ENCODE measurements at places on chromosomes 5 and 9. TPM values are rescaled to one million over a fixed set of nuclear protein-coding genes. Genes with fewer than 3 reads are reported as not detected.

DNA sequence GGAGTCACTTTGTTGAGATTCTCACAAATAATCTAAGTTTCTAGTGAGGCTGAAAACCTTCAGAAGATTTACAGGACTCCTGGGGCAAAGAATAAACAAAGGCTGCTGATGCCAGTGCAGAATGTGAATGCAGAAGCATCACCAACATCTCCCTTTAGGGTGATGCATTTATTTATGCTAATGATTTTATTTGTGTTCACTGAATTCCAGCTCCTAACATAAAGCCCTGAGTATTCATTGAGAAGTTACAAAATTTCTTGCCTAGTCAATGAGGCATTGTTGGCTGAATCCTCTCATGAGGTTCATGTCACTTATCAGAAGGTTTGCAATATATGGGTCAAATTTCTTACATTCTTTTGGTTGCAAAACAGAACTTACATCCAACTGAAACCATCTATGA, 70.0 kb downstream of the GRIN3A start:
- H3K27ac ChIP-seq: no peak overlapping the region
- DNase-seq: no peak
- no peaks in the 10 kb centered on the region for H3K4me1 ChIP-seq
- no peaks in the 10 kb centered on the region for H3K27me3 ChIP-seq
- no peak overlapping the region for H3K4me3 ChIP-seq

GRCh38 chr5:80399526-80400239, 8.2 kb upstream of the ZFYVE16 start:
- H3K4me3 ChIP-seq: no peak overlapping the region
- H3K4me1 ChIP-seq: peaks cover 6% of the 10 kb centered on the region
- peaks cover 12% of the 10 kb centered on the region for H3K27me3 ChIP-seq

- no peak overlapping the region for H3K4me3 ChIP-seq
- peaks cover 24% of the 10 kb centered on the region for H3K36me3 ChIP-seq
- H3K4me1 ChIP-seq: no peaks in the 10 kb centered on the region
- H3K27ac ChIP-seq: no peak overlapping the region
- no peak for DNase-seq
Measured at GRCh38 chr9:133102190-133103021, 18.6 kb downstream of the RALGDS start.

GRCh38 chr9:137745541-137745991, 126.8 kb downstream of the EHMT1 start:
- DNase-seq: no peak
- peaks cover 21% of the 10 kb centered on the region for H3K36me3 ChIP-seq
- no peak overlapping the region for H3K4me3 ChIP-seq

DNA sequence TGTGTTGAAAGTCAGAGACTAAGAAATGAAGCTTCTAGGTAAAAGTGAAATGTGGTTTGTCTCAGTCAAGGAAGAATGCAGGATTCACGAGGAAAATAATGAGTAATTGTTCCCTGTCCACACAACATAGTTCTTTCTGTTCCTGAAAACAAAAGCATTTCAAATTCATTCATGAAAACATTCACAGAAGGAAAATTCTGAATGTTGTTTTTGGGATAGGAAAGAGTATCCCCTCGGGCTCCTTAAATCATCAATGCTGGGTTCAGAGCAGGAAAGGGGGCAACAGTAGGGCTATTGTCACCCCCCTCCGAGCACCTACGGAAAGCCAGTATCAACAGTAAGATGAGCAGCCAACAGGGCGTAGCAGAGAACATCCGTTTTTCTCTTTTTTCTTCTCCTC, 769.9 kb upstream of the ADAMTS16 start:
- H3K27me3 ChIP-seq: no peaks in the 10 kb centered on the region
- no peak overlapping the region for H3K27ac ChIP-seq
- DNase-seq: no peak
- H3K4me3 ChIP-seq: no peak overlapping the region
- H3K36me3 ChIP-seq: no peaks in the 10 kb centered on the region

DNA sequence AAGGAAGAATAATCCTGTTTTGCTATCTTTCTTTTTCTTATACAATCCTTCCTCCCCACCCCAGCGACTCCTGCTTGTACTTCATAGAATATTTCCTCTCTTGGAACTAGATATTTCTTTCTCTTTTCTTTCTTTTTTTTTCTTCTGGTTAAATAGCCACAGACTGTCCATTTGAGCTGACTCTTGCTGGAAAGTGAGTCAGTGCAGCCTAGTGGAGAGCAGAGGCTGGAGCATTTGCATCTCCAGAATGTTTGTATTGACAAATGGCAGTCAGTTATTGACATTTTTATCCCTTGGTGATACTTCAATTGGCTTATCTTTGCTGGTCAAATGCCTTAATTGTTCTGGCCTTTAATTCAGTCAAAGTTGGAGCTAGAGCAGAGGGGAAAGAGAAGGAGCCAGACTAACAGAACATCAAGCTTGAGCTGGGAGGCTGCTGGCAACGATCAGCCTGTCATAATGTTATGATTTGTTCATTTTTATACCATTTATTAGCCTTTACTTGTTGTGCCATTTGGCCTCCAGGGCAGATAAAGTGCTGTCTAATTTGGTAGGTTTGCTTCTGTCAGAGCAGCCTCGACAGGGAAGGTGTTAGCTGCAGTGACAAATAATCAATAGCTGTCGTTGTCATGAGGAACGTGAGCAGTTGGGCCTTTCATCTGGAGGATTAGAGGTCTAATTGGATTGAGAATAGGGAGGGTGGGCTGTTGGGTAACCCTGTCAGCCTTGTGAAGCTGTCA, 69.0 kb downstream of the INVS start:
- no peak overlapping the region for H3K27ac ChIP-seq
- no peaks in the 10 kb centered on the region for H3K27me3 ChIP-seq
- peaks cover 34% of the 10 kb centered on the region for H3K4me1 ChIP-seq
- no peak overlapping the region for H3K4me3 ChIP-seq
- DNase-seq: peak; percentile 4

- H3K4me1 ChIP-seq: peaks cover 17% of the 10 kb centered on the region
- DNase-seq: no peak
- no peak overlapping the region for H3K27ac ChIP-seq
- peaks cover 1% of the 10 kb centered on the region for H3K27me3 ChIP-seq
- no peak overlapping the region for H3K4me3 ChIP-seq
Measured at GRCh38 chr9:2691626-2692025, 25.7 kb upstream of the KCNV2 start.

DNA sequence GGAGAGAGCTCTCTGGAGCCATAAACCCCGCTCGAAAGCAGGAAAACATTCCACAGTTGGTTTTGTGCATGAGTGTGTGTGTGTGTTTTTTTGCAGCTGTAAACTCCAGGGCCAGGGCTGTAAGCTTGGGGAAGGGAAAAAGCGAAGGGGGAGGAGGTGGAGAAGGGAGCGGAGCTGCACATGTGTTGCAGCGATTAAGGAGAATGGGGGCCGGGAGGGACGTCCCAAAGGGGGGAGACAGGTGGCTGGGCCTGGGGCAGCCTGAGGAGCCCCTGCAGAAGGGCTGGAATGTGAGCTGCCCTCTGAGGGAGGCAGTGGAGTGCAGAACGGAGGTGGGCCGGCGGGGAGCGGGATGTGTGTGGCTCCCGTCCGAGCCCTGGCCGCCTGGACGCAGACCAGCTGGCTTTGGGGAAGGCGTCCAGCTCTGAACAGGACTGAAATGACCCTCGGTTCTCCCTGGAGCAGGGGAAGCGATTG, 2.7 kb upstream of the MYMK start:
- DNase-seq: no peak
- peaks cover 62% of the 10 kb centered on the region for H3K27me3 ChIP-seq
- H3K4me1 ChIP-seq: no peaks in the 10 kb centered on the region
- H3K27ac ChIP-seq: no peak overlapping the region
- no peaks in the 10 kb centered on the region for H3K36me3 ChIP-seq

DNA sequence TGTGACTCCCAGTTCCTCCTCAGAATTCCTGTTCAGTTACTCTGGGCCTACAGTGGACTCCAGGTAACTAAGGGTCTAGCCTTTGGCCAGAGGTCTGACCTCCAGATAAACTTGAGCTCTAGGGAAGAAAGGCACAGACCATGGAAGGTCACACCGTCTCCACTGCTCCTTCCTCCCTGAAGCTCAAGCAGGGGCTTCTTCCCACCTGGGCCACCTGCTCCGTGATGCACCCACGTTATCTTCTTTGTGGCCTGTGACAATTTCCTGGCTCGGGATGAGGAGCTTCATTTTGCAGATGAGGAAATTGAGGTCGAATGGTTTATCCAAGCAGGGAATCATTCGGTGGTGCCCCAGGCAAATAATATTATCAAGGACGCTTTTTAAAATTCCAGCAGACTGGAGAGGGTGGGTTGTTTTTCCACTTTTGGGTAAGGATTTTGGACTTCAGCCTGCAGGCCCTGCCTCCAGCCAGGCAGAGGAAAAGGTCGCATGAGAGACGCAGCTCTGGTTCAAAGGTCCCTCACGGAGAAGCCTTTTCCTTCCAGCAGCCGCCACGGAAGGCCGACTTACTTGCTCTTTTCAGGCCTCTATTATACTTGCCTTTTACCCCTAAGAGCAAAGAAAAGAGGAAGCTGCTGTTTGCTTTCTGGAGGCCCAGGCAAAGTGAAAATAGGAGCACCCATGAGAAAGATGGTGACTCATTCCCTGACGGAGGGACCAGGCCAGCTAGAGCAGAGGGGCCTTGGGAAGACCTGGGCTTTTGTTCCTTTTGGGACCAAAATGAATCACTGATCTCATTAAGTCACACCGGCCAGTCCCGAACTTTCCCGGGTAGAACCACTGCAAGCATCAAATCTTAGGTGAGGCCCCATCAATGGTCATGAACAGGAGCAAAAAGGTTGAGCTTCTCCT, 22.8 kb upstream of the DUSP1 start:
- no peaks in the 10 kb centered on the region for H3K36me3 ChIP-seq
- peak; percentile 26 for DNase-seq
- H3K4me1 ChIP-seq: peaks cover 78% of the 10 kb centered on the region
- H3K27ac ChIP-seq: peak overlapping the region; percentile 89
- no peaks in the 10 kb centered on the region for H3K27me3 ChIP-seq
- peak overlapping the region; percentile 72 for H3K4me3 ChIP-seq

- H3K4me3 ChIP-seq: no peak overlapping the region
- H3K36me3 ChIP-seq: no peaks in the 10 kb centered on the region
- H3K4me1 ChIP-seq: no peaks in the 10 kb centered on the region
- no peaks in the 10 kb centered on the region for H3K27me3 ChIP-seq
- no peak overlapping the region for H3K27ac ChIP-seq
Measured at GRCh38 chr5:67773411-67774266, 441.9 kb upstream of the PIK3R1 start.

- H3K27ac ChIP-seq: peak overlapping the region; percentile 87
- H3K4me3 ChIP-seq: peak overlapping the region; percentile 72
- peaks cover 36% of the 10 kb centered on the region for H3K4me1 ChIP-seq
- DNase-seq: no peak
Measured at GRCh38 chr9:130824079-130824478, 11.0 kb upstream of the ABL1 start.

GRCh38 chr9:34169125-34169524, 9.7 kb upstream of the UBAP1 start:
- no peak for DNase-seq
- H3K4me1 ChIP-seq: peaks cover under 1% of the 10 kb centered on the region
- H3K27ac ChIP-seq: no peak overlapping the region
- no peaks in the 10 kb centered on the region for H3K36me3 ChIP-seq

DNA sequence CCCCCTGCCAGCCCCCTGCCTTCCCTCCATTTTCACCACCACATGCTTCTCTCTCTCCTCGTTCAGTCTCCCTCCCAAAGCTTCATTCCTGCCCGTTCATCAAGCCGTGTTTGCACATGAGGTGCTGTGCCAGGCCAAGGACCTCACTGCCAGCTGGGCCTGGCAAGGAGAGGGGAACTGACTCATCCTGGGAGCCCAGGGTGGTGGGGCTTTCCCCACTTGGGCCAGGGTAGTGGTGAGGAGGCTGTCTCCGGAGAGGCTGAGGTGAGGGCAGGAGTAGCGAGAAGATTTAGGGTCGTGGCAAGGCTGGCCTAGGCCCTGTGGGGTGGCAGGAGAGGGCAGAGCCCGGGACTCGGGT, 30.4 kb upstream of the NOTCH1 start:
- H3K27ac ChIP-seq: no peak overlapping the region
- DNase-seq: no peak
- H3K4me3 ChIP-seq: no peak overlapping the region
- no peaks in the 10 kb centered on the region for H3K36me3 ChIP-seq
- H3K4me1 ChIP-seq: peaks cover 7% of the 10 kb centered on the region

DNA sequence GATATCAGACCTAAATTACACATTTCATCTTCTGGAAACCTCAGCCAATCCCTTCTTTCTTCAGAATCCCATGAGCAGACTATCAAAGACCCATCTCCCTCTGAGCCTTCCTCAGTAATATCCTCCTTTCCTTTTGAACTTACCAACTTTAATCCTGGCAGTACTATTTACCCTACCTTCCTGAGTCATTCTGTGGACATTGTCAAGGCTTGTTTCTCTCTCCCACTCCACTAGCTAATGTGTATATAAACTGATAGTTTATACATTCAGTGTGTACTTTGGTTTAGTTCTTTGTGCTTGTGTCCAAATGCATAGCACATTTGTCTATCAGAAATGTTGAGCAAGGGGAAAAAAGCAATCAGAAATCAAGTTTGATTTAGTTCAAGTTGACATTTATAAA, 568.3 kb downstream of the CSNK1G3 start:
- DNase-seq: no peak
- no peaks in the 10 kb centered on the region for H3K27me3 ChIP-seq
- no peak overlapping the region for H3K27ac ChIP-seq
- H3K4me1 ChIP-seq: no peaks in the 10 kb centered on the region
- H3K4me3 ChIP-seq: no peak overlapping the region

- peak overlapping the region; percentile 73 for H3K4me3 ChIP-seq
- no peaks in the 10 kb centered on the region for H3K27me3 ChIP-seq
- peak overlapping the region; percentile 82 for H3K27ac ChIP-seq
- peak; percentile 63 for DNase-seq
- H3K4me1 ChIP-seq: peaks cover 75% of the 10 kb centered on the region
- peaks cover 57% of the 10 kb centered on the region for H3K36me3 ChIP-seq
Measured at GRCh38 chr5:65809817-65810531, 88.0 kb downstream of the NLN start.

DNA sequence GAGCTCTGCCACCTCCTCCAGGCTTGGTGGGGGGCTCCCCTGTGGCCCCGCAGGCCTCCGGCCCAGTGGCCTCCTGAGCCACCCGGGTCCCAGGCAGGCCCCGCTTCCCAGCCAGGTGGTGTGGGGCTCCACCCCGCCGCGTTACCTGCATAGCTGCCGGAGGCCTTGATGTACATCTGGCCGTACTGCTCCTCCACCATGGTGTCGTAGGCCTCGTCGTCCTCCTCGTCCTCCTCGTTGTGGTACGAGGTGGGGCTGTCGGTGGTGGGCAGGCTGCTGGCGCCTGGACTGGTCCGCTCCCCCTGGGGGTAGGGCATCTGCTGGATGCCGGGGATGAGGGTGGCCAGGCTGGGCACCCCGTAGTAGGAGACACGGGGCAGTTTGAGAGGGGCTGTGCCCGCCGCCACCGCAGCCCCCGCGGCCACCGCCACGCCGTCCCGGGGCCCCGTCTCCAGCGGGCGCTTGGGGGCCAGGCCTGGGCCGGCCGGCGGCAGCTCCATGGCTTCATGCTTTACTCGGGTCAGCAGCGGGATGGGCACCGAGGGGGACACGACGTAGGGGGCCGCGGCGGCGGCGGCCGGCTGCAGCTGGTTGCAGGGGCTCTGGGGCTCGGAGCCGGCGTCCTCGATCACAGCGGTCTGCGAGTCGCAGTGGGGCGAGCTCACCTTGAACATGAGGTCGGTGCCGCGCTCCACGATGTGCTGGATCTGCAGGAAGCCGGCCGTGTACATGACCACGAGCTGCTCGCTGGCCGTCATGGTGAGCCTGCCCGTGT, 45.4 kb downstream of the NACC2 start:
- peaks cover 11% of the 10 kb centered on the region for H3K4me1 ChIP-seq
- no peak overlapping the region for H3K27ac ChIP-seq
- no peak for DNase-seq
- H3K27me3 ChIP-seq: peaks cover 2% of the 10 kb centered on the region
- H3K4me3 ChIP-seq: no peak overlapping the region
- H3K36me3 ChIP-seq: no peaks in the 10 kb centered on the region

GRCh38 chr5:14481349-14481748, 100.2 kb upstream of the OTULINL start:
- H3K4me3 ChIP-seq: no peak overlapping the region
- peaks cover 16% of the 10 kb centered on the region for H3K4me1 ChIP-seq
- peaks cover 33% of the 10 kb centered on the region for H3K27me3 ChIP-seq

FAM174A gene
- 12.7 TPM for total RNA-seq

LTC4S gene
- total RNA-seq: not detected

SLC25A48 gene
- total RNA-seq: not detected

All from HFFc6 (cell line).